ENCODE measurements at places on chromosomes 2 and 18.

DNA sequence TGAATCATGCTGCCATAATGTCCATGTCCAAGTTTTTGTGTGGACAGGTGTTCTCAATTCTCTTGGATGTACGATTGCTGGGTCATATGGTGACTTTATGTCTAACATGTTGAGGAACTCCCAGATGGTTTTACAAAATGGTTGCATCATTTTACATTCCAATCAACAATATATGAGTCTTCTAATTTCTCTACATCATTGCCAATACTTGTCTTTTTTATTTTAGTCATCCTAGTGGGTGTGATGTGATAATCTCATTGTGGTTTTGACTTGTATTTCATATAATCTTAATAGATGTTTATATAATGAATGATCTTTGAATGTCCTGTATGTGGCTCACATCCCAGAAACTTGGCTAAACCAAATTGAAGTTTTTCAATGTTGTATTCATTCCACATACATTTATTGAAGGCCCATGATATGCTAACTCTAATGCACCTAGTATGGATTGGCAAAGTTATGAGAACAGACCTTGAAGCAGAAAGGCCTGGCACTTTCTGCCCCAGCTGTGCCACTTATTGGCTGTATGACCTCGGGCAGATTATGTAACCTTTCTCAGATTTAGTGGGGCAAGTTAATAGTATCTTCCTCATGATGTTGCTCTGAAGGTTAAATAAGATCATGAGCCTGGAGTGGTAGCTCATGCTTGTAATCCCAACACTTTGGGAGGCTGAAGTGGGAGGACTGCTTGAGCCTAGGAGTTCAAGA, 205.4 kb downstream of the RAB3GAP1 start:
- DNase-seq = no peak

DNA sequence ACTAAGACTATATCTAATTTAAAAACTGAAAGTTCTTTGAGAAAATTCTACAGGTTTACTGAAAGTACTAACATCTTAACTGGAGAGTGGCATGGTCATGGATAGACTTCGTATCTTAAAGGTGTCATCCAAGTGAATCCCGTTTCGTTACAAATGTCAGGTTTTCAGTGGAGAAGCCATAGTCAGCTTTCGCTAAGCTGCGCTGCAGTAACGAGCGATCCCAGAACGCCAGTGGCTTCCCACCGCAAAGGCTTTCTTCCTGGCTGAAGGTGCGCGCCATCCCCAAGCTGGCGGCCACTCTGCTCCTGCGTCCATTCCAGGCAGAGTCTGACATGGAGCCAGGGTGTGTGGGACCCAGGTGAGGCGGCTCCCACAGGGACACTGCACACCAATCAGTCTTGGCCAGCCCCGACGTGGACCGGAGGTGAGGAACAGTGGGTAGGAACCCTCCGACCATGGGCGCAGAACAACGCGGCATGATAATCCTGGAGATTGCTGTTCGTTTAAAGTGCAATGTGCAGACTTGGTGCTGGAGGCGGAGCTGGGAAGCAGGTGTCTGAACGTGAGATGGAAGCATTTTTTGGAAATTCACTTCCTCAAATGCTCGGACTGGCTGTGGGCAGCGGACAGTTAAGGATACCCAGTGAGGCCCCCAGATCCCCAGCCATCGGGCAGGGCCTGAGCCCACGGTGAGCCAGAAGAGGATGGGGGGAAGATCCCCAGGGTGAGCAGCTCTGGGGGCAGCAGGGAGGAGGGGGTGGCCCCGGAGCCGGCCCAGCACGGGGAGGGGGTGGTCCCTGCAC, 27.8 kb upstream of the KCNG2 start:
- no peak for DNase-seq

- no peak for DNase-seq
These were observed 139.6 kb upstream of the NETO1 start for GRCh38 chr18:73007195-73007914.

- no peak for DNase-seq
These were observed 28.9 kb upstream of the GALR1 start for GRCh38 chr18:77220726-77221125.

- DNase-seq = no peak
These were observed 342.8 kb downstream of the DYSF start for GRCh38 chr2:71796174-71796593.

GRCh38 chr2:30444273-30444672, 2.8 kb upstream of the LCLAT1 start:
- no peak for DNase-seq
